ENCODE measurements at places on chromosomes 5 and 9.

GRCh38 chr5:139960723-139961383 lies 82.2 kb downstream of the NRG2 start:
- DNase-seq: no peak

DNA sequence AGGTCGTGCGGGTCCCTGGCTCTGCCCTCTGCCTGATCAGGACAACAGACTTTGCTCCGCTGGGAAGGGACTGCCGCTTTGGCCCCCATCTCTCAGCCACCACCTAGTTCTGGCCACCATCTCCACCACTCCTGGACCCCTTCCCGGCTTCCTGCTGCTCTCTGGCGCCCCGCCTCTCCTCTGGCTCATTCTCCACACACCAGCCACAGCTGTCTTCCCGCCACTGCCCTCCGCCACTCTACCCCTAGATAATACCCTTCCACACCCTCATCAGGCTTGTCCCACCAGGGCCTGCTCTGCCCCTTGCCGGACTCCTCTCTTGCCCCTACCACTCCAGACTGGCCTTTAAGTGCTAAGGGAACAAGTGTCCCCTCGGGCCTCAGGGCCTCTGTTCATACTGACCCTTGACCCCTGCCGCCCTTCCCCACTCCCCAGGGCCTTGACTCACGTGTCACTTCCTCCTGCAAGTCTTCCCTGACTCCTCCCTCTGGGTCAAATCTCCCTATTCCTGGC lies 3.0 kb upstream of the CDX1 start:
- no peak for DNase-seq

DNA sequence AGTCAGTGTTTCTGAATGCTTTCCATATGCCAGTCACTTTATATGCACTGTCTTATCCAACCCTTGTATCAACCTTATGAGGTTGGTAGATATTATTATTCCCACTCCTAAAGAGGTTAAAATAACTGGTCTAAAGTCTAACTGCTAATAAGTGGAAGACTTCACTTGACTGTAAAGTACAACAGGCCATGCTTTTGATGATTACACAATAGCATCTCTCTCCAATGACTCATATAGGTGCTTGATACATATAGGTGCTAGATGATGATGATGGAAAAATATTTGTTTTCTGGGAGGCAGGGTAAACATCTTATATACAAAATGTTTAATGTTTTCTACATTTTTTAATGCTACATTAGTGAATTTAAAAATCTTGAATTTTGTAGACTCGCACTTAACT lies 75.9 kb upstream of the NR3C1 start:
- no peak for DNase-seq

GRCh38 chr9:84789463-84789830 lies 119.9 kb downstream of the NTRK2 start:
- DNase-seq: no peak

- no peak for DNase-seq
These were observed 215.0 kb downstream of the SEMA6A start for GRCh38 chr5:116359592-116359991.

DNA sequence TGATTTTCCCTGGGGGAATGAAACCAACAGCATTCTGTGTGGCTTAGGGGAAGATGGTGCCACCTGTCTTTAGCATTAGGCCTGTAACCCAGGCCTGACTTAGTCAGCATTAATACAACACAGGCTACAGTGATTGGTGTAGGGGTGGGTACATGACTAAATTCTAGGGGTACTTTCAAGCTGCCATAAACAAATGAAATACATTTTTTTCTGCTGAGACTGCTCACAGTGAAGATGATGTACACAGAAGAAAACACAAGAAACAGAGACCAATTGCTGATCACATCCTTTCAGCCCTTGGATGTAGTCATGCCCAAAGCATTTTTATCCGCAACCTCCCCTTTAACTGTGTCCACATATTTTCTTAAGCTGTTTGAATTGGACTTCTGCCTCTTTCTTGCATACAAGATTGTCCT lies 527.2 kb downstream of the KCTD16 start:
- DNase-seq: no peak

- no peak for DNase-seq
These were observed 36.6 kb downstream of the UHRF2 start for GRCh38 chr9:6449645-6450044.

DNA sequence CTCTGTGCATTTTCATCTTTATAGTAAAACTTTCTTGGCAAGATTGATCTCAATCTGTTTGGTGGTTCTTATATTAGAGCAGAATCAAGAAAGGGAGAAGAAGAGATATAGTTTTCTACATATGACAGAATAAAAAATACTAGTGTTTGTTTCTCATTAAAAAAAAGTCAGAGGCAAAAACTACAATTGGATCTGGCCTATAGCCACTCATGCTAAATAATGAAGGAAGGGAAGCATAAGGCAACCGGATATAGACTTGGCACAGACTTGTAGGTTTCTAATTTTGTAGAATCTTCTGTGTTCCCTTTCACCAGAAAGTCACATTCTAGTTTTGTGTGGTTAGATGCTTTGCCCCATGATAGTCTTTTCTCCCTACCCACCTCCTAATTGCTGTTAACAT lies 306.2 kb downstream of the PIK3R1 start:
- no peak for DNase-seq

DNA sequence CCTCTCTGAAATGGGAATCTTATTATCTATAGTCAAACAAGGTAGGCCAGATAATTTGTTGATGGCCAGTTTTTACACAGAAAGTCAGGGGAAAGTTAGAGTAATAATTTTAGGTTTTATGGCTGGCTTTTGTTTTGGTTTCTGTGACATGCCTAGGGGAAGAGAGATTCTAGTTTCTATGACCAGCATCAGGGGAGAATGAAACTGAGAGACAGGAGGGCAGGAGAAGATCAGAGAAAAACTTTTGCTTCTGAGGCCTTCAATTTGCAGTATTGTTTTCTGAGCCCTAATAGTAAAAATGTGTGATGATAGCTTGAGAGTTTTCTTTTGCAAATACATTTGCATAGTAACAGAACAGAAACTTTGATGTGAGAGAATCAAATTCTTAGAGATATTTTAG lies 564.3 kb downstream of the ZNF608 start:
- DNase-seq: no peak

DNA sequence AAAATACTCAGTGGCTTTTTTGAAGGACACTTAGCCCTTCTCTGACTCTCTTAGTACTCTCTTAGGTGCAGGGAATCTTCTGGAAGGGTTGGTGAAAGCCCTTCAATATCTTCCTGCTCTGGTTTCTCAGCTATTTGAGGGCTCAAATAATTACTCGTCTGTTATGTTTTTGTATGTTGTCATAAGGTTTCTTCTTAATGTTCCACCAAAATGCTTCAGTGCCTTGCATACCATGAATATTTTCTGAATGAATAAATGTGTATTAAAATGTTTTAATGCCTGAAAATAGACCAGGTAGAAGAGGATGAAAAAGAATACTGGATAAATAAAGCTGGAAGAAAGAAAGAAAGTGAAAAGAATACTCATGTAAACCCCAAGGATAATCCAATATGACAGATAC lies 124.3 kb downstream of the STK32A start:
- DNase-seq: no peak

DNA sequence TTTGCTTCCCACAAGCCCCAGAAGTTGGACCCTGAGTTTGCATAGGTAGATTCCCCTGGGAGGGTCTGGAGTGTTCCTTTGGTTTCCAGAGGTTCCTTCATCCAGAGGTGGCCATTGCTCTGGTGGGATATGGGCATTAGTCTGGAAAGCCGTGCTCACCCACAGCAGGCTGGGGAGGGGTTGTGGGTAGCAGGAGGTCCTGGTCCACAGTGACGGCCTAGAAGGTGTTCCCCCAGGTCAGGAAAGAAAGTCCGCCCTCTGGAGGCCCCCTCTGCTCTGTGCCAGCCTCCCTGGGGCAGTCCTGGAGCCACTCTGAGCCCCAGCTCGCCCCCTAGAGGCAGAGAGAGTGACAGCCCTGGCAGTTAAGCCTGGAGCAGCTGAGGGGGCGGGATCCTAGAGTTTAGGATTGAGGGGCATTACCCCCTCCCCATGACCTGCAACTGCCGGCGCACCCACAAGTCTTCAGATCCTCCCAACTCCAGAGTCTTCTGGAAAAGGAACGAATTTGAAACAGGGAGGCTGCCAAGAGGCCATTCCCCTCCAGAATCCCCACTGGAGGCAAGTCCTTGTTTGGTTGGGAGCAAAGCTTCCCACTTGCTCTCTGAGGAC lies 36.8 kb downstream of the NDST1 start:
- peak; percentile 22 for DNase-seq

DNA sequence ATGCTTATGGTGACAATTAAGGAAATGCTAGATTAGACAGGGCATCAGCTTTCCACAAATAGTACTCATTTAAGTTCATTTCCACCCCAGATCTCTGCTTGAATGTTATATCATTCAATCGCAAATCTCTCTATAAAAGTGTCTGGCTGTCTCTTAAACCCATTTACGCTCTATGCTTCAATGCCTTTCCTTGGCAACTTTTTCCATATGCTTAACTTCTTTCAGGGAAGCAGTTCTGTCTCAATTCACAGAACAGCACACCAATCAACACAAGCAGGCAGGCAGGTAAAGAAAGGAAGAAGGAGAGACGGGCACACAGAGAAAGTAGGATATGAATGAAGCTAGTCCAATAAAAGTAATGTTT lies 243.1 kb downstream of the DENND1A start:
- DNase-seq: no peak

DNA sequence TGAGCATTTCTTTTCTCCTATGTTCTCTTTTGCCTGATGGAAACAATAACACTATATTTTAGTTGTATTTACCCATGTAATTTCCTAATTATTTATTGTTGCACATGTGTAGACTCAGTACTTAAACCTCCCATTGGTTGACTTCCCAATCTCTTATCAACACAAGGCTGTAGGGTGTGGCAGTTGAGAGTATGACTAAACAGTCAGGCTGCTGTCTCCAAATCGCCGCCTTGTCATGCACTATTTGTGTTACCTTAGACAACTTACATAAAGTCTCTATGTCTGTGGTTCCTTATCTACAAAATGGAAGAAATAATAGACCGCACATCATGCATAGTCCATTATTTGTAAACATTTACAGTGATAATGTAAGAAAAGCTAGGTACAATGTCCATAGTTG lies 68.9 kb upstream of the EFNA5 start:
- no peak for DNase-seq

GRCh38 chr9:107992271-107992670 lies 502.7 kb upstream of the KLF4 start:
- no peak for DNase-seq

DNA sequence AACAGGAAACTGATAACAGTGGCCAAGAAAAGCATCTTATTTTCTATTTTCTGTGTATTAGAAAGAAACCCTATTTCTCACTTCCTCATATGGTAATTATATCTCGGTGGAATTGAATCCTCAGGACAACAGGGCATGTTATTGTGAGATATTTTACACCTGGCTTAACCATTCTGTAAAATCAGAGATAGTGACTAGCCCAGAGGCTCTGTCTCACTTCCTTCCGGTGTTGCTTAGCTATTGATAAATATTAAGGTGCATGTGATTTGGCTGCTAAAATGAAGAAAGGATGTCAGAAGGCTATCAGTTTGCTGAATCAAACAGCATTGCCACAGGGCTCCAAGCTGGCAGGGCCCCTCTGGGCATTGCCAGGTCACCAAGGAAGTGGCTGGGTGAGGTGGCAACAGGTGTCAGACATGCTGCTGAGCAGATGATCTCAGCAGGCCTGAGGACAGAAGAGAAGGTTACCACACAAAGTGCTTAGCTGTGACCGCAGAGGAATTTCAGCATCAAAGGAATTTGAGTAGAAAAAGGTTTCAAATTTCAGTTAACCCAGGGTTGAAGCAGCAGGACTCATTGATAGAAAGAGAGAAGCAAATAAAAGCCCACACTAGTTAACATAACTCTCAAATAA lies 330.7 kb downstream of the PDE4D start:
- no peak for DNase-seq

GRCh38 chr5:11518676-11519075 lies 385.6 kb downstream of the CTNND2 start:
- no peak for DNase-seq

DNA sequence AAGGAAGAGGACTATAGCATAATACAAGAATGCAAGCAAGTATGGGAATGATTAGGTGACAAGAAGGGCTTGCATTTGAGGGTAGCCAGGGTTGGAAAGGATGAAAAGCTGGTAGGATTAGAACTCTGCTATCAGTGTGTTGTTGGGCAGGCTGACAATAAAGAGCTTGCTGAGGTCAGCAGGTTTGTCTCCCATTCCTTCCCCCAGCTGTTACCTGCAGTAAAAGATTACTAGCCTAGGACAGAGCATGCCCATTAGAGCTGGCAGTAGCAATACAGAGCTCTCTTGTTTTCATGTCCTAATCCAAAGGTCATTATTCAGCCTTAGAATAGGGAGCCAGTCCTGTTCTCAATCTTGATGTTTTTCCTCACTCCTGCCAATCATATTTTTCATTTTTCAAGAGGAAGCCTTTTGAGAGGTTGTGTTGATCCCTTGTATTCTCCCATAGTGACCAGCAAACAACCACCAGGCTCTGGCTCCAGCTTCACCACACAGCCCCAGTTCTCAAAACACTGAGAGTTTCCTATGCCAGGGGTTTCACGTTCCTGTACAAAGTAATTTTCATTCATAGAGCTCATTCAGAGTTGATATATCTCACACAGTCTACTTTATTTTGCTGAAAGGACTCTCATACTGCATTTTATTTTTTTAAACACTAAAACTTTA lies 71.7 kb downstream of the OR2K2 start:
- DNase-seq: no peak

GRCh38 chr9:18012170-18012569 lies 433.3 kb downstream of the SH3GL2 start:
- no peak for DNase-seq

- DNase-seq: peak; percentile 34
These were observed 7.2 kb upstream of the RNF38 start for GRCh38 chr9:36407122-36407723.

- DNase-seq: peak; percentile 28
These were observed 90.6 kb downstream of the RALGPS1 start for GRCh38 chr9:127004946-127005769.

DNA sequence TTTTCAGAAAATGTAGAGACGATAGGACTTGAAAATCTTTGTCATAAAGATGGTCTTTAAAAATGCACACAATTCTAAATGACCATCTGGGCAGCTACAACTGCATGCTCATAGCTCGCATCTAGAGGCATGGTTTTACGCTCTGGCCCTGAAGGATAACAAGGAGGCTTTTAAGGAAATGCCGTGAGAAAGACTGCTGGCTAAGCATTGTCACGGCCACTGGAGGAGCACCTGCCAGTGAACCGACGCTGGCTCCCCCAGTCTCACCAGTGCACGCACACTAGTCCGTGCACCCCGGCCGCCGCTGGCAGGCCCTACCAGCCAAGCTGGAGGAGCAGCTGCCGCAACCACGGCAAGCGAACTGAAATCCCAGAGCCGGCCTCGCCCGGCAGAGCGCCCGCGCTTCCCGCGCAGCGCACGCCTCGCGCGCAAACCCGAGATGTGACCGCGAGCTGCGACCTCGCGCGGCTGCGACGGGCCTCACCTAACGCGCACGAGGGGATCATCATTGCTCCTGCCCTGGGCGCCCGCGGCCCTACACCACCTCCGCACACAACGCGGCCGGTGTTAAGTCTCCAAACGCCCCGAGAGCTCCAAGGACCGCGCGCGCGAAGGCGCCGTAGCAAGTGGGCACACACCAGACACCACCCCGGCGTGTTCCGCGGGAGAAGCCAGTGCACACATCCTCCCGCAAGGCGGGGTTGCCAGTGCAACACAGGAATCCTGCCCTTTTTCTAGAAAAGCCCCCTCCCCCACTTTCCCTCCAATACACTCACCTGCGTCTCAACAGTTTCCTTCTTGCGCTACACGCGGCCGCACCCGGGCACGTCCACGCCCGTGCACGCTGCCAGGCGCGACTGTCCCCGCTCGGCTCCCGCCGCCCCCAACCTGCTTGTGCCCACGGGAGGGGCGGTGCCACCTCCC lies 5.3 kb downstream of the ELAVL2 start:
- no peak for DNase-seq

All from T-helper 9 cell (primary cell).